ENCODE measurements at places on chromosomes 13 and 19. TPM values are rescaled to one million over a fixed set of nuclear protein-coding genes. Genes with fewer than 3 reads are reported as not detected.

Gene SYT3
- 20.1 TPM for total RNA-seq

Gene COL5A3
- 1.2 TPM for total RNA-seq

Gene DNASE2
- total RNA-seq, result 33.4 TPM

Gene CEACAM7
- total RNA-seq, result 0.21 TPM

Gene AZU1
- 3.3 TPM for total RNA-seq

Gene XRCC1
- 50.8 TPM for total RNA-seq

Gene CD209
- not detected for total RNA-seq

Gene SHC2
- total RNA-seq, result 9.0 TPM

Gene KCNK6
- total RNA-seq, result 13.2 TPM

Gene IGSF23
- not detected for total RNA-seq

Gene SOX1
- total RNA-seq, result 0.18 TPM

Data from WTC11 (cell line).